Stimulated activated CD8-positive, alpha-beta memory T cell treated with anti-CD3 and anti-CD28 coated beads, Interleukin-7, amount 100 ng/mL, for 48 hours (primary cell): ENCODE measurements at places on chromosomes 4 and X.
A peak's percentile ranks its signal among the peaks of the same experiment; 100 is the strongest.

DNA sequence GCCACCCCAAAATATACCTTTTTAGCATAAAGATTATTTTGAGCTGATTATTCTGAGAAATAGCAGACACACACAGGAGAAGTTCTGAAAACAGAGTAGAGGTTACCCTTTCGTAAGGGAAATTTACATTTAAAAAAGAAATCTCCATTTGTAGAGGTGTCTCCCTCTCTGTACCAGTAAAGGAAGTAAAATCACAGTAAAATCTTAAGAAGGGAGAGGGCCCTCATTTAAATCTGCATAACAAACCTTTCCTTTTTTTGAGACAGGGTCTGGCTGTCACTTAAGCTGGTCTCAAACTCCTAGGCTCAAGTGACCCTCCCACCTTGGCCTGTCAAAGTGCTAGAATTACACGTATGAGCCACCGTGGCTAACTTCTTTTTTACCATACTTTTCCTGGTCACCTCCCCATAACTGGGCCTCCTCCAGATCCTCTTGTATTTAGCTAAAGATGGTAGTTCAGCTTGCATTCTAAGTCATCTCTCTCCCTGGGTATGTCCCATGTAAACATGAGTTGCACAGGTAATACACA, 92.2 kb upstream of the INTU start:
- no peak for DNase-seq

DNA sequence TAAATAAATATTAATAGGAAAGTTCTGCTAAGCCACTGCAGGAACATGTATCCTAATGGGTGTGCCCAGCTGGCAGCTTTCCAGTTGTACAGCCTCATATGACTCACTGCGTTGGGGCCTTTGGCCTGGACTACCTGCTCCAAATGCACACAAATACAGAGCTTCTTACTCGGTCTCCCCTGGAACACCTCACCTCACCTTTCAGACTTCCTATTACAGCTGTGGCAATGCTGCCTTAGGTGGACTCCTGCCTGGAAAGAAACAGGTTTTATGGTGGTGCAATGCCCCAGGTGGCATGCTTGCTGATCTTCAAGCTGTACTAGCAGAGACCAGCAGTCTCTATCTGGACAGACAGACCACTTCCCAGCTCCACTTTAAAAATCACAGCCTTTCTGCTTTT, 85.7 kb upstream of the EXOC1L start:
- DNase-seq = no peak

DNA sequence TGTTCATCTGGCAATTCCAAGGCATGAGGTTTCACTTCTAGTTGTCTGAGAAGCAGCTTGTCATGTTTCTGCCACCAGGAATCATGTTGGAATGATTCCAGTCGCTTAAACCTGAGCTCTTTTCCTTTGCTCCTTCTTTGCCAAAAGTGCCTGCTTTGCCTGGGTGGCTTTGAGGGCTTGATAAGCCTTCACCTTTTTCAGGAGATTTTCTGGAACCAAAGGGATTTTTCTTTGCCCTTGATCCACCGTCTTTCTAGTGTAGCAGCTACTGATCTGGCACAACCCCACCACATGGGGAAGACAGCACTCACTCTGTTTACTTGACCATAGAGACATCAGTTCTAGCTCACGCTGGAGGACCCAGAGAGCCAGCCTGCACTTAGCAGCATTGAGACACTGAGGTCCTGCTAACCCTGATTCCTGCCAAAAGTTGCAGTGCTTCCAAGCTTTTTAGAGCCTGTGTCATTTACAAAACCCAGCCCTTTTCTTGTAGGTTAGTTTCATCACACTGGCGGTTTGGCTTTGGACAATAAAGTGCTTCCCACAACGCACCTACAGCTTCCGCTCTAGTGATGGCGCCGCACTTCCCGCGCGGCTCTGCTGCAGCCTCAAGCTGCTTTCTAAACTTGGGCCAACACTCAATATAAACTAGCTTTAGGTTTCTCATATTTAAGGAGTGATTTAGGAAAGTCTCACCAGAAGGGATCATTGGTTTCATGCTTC, 7.3 kb upstream of the CCNI start:
- no peak for DNase-seq

DNA sequence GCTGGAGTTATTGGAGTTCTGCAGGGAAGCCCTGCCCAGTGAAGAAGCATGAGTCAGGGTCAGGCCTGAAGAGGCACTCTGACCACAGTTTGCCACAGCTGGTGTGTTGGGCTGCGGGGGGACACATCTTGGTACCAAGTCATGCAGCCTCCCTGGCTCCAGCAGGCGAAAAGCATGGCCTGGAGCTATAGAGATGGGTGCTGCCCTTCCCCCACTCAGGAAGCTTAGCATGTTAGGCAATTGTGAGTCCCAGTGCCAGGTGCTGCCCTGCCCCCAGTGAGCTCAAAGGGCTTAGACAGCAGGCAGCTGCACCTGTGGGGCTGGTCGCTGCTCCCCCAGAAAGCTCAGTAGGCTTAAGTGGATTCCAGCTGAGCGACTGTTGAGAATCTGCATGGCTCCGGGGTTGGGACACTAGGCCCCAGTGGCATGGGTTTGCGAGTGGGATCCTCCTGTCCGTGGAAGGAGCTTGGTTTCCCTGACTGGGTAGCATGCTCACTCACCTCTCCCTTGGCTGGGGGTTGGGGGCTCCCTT, 755.5 kb downstream of the GLUD2 start:
- no peak for DNase-seq

DNA sequence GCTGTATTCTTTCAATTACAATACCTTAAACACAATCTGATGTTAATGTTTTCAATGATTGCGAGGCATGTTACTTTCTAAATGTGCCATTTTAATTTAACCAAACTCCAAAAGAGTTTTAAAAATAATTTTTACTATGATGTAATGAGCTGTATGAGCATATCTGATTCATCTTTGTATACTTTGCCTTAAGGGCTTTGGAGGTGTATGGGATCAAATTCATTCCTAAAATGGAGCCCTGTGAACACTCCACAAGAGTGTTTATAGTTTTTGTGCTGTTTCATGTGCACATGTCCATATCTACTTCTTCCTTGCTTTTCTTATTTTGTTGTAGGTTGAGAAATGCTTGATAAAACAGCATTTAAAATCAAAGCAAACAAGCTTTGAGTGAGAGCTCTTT, 82.4 kb downstream of the ATP10D start:
- DNase-seq = no peak

- DNase-seq = no peak
Measured at GRCh38 chrX:40303256-40304077, 205.7 kb upstream of the BCOR start.

DNA sequence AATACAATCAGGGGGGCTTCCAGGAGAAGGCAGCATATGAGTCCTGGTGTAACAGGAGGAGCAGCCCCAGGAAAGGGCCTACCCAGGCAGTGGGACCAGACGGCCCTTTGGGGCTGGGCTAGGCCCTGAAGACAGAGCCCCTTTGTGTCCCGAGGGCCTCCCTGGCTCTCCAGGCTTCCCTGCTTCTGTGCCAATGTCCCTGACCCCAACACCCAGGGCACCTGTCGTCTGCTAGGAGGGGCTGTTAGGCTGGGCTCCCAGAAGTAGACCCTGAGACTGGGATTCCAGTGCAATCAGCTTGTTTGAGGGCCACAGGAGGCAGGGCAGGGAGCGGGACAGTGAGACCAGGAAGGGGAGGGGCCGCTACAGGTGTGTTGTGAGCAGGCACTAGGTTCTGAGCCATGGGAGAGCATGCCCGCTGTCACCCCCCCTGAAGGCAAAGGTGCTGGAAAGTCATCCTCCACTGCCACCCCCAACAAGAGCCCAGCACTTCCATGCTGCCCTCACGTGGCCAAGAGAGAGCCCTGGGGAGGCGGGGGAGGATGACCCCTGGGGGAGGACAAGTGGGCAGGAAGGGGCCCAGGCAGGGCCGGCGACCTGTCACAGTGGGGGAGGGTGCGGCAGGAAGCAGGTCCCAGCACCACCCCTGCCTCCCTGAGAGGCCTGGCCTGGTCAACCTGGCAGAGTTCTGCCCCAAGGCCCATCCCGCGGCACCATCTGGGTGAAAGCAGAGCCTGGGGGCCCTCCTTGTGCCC, 64.8 kb downstream of the ADRA2C start:
- DNase-seq = no peak

GRCh38 chr4:108126806-108127205, 41.9 kb downstream of the LEF1 start:
- no peak for DNase-seq

- no peak for DNase-seq
Measured at GRCh38 chr4:79385641-79386040, 22.4 kb downstream of the GK2 start.

DNA sequence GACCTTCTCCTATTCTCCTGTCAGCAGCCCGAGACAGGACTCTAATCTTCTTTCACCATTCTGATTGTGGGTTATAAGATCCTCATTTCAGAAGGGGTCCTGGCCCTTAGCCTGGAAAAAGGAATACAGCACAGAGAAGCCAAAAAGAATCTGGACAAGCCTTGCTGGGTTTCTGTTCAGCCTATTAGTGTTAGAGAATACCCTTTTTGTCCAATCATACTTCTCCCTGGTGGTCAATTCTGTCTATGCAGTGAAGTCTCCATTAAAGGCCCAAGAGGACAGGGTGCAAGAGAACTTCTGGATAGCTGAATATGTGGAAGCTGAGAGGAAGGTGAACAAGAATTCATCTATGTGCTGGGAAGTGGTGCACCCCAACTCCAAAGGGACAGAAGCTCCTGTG, 105.7 kb upstream of the AGA start:
- DNase-seq = no peak

DNA sequence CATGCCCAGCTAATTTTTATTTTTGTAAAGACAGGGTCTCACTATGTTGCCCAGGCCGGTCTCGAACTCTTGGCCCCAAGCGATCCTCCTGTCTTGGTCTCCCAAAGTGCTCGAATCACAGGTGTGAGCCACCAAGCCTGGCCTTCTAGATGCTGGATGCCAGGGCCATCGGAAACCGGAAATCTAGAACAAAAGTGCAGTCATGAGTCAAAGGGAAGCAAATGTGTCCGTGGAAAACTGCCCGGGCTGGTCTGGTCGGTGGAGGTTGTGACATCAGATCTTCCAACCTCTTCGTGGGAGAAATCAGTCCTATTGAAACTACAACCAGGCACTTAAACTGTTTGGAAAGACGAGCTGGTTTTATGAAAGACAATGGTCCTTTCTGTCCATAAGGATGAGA, 92.3 kb upstream of the SHOX start:
- DNase-seq = no peak

DNA sequence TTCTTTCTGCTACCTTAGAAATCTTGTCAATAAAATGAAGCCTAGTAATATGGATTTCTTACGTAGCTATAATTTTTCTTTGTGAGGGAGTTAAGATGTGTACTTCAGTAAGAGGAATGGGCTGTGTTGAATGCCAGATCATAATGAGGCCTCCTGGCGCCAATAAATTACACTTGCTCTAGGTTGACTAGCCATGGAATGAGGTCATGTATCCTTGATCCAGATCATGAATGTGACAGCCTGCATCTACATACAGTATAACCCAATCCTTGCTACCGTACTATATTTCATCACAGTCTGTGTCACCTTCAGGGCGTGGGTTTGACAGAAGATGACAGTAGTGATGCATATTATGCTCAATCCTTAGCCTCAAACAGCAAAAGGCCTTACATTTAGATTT, 36.2 kb downstream of the NHS start:
- no peak for DNase-seq

GRCh38 chrX:42102586-42103282, 179.4 kb upstream of the CASK start:
- DNase-seq = no peak

GRCh38 chrX:46953597-46953996, 41.4 kb downstream of the JADE3 start:
- DNase-seq = no peak

DNA sequence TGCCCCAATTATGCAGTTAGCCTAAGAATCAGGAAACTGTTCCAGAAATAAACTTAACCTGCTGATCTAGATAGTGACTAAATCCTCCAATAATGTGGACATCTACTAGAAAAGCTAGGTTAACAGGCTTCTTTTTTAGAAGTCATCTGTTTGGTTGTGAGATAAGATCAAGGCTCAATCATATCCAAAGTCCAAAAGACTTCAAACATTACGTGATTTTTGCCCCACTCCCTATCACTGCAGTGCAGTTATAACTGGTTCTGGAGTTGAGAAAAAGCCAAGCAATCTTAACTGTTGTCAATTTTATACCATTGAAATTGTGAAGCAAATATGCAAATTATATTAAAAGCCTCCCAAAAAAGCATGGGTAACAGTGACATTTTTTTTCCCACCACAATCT, 781.4 kb downstream of the KLHL13 start:
- DNase-seq = no peak

DNA sequence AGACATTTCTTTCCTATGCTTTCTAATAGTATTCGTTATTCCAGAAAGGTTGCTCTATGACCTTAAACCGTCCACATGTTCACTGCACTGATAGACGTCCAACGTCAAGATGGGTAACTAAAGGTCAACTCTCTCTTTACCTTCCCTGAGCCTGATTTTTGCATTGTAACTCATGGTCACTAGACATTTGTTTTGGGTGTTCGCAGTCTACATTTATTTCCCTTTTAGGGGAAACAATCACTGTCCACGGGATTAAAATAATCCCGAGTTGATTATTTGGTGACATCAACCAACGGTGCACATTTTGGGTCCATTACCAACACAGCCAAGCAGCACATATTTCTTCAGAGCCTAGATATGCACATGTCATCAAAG, 540 bp upstream of the HADH start:
- DNase-seq = no peak

DNA sequence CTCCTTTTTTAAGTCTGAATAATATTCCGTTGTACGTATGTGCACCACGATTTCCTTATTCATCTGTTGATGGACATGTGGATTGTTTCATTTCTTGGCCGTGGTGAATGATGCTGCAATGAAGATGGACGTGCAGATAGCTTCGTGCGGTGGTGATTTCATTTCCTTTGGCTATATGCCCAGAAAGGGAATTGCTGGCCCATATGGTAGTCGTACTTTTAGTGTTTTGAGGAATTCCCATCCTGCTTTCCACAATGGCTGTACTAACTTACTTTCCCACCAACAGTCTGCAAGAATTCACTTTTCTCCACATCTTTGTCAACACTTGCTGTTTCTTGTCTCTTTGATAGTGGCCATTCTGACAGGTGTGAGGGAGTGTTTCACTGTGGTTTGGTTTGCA, 12.8 kb downstream of the ZFP42 start:
- no peak for DNase-seq

DNA sequence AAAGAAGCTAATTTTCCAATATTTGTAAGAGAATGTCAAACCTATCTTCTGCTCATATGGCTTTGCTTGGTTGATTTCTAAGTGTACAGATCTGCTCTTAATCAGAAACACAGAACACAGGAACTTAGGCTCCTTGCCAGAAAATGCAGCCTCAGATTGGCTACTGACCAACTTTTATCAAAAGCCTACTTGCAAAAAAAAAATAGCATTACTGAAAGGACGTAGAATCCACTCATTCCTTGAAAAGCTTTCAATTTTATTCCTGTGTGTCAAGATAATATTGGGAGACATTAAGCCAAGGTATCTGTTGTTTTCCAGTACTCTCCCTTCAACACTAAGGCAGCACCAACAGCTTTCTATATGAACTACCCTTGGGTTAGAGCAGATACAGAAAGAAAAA, 127.6 kb upstream of the INTU start:
- no peak for DNase-seq

GRCh38 chr4:52861879-52862616, at the start of gene RASL11B:
RASL11B (plus strand) TSS chr4:52862317; CDS start chr4:52862508, 191 bp downstream.
- peak; percentile 64 for DNase-seq

- DNase-seq = no peak
Measured at GRCh38 chr4:105543346-105543745, 9.1 kb upstream of the ARHGEF38 start.

GRCh38 chrX:130024127-130024526, 41.7 kb downstream of the BCORL1 start:
- peak; percentile 73 for DNase-seq
